ENCODE measurements at places on chromosomes 2 and 18. TPM values are rescaled to one million over a fixed set of nuclear protein-coding genes. Genes with fewer than 3 reads are reported as not detected.
A peak's percentile ranks its signal among the peaks of the same experiment; 100 is the strongest.

DNA sequence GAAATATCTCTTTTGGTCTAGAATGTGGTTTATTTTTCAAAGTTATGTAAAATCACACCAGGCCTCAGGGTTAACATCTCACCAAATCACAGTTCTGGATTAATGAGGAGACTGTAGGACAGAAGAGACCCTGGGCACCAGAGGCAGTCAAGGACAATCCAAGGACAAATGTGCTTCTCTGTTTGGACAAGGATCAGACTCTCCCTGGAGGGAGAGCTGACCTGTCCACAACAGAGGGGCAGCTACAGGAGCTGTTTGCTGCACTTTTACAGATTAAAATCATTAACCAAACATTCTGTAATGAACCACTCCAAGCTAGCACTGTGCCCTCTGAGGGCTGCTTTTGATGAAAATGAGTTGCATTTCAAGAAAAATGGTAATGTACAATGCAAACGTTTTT is 690.6 kb upstream of the SLC8A1 start:
- H3K27ac ChIP-seq, result no peak overlapping the region
- H3K4me3 ChIP-seq, result no peak overlapping the region

DNA sequence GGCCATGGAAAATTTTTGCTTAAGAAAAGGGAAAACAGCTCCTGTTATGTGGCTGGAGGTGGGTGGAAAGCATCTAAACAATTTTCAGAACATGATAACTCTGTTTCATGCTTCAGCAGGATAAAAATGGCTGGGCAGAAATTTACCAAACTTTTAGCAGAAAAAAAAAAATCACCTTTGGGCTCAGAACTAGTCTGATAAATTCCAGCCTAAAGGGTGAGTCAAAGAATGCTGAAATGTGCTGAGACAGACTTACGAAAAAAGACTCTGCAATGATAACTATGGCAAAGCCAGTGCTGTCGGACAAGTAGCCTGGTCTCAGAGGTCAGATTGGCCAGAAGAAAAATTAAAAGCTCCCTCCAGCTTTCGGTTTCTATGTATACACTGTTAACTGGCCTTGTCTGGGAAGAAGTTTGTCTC is 123.6 kb downstream of the LRATD1 start:
- DNase-seq, result no peak
- no peak overlapping the region for H3K27ac ChIP-seq
- no peak overlapping the region for H3K4me3 ChIP-seq
- H3K4me1 ChIP-seq, result no peaks in the 10 kb centered on the region

DNA sequence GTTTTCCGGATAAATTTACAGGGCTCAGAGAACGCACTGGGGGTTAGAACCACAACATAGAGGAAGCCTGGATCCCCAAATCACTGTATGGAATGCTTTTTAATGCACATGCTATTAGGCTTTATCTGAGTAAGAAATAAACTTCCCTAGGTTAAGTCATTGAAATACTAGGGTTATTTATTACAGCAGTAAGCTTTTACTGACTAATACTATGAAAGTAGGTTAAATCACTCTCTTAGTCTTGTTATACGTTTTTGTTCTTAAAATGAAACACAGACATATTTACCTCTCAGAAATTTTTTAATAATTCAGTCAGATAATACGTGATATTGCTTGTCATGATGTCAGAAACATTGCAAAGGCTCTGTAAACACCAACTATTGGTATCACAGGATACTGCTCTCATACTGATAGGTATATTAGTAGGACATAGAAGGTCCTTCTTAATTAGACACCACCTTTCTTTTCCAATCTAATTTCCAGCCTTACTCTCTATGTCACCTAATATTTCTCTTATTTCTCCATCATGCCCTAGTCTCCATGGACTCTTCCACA is 162.7 kb upstream of the NYAP2 start:
- no peak overlapping the region for H3K4me3 ChIP-seq
- H3K4me1 ChIP-seq, result no peaks in the 10 kb centered on the region
- no peaks in the 10 kb centered on the region for H3K27me3 ChIP-seq
- DNase-seq, result no peak
- H3K36me3 ChIP-seq, result no peaks in the 10 kb centered on the region

DNA sequence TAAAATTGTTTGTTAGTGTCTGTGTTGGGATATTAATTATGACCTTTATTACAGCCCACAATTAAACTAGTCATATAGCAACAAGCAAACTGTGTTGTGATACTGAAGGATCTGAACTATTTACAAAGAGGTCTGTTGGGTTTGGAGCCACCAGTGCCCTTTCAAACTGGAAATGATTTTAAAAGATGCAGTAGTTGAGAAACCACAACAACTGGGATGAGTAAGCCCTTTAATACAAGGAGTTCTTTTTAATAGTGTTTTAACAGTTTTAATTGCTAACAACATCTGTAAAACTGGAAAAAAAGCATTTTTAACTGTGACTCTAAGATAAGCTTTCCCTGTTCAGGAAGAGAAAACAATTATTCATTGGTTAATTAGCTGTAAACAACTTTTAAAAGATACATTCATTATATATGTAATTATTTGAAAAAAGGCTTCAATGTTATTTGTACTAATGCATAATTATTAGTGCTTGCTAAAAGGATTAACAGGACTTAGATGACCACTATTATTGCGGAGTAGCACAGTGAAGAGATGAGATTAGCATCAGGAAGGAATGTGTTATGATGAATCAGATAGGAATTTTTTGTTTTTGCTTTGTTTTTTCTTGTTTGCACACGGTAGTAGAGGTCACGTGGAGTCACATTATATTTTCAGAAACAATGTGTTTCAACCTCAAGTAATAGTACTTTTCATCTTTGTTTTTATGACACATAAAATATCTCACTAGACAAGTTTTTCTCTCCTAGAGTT is 392.7 kb upstream of the FANCL start:
- no peak for DNase-seq
- H3K36me3 ChIP-seq, result no peaks in the 10 kb centered on the region
- H3K4me3 ChIP-seq, result no peak overlapping the region

DNA sequence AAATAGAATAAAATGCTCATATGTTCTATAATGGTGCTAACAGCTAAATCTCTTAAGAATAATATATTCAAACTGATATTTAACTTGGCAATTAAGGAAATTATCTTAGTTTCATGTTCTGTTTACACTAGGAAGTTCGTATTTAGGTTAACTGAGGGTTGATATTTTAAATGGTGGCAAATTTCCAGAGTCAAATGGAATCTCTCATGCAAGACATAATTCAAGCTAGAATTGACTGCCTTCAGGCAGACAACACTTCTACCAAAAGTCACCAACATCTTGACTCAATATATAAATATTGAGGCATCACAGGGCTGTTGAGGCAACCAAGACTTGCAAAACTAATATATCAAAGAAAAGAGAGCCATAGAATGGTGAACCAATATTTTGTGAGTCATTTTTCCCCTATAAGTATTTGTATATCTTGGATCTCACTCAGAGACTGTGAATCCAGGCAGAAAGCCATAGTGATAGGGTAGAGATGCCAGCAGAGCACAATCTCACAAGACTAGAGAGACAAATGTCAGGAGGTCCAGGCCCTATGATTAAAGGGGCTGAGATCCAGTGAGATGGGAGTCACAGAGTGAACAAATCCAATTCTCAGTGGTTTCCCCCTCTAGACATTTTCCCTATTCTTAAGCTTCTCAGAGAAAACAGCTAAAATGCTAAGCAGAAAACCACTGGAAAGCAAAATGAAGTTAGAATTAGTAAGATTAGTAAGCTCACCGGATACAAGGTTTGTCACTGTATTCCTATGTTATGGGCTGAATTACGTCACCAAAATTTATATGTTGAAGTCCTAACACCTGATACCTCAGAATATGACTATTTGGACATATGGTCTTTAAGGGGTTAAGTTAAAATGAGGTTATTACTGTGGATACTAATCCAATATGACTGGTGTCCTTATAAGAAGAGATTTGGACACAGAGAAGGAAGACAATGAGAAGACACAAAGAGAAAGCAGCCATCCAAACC is 358.2 kb upstream of the UBE2E3 start:
- no peak for DNase-seq
- H3K4me3 ChIP-seq, result no peak overlapping the region
- H3K27ac ChIP-seq, result no peak overlapping the region
- H3K36me3 ChIP-seq, result no peaks in the 10 kb centered on the region
- no peaks in the 10 kb centered on the region for H3K27me3 ChIP-seq

DNA sequence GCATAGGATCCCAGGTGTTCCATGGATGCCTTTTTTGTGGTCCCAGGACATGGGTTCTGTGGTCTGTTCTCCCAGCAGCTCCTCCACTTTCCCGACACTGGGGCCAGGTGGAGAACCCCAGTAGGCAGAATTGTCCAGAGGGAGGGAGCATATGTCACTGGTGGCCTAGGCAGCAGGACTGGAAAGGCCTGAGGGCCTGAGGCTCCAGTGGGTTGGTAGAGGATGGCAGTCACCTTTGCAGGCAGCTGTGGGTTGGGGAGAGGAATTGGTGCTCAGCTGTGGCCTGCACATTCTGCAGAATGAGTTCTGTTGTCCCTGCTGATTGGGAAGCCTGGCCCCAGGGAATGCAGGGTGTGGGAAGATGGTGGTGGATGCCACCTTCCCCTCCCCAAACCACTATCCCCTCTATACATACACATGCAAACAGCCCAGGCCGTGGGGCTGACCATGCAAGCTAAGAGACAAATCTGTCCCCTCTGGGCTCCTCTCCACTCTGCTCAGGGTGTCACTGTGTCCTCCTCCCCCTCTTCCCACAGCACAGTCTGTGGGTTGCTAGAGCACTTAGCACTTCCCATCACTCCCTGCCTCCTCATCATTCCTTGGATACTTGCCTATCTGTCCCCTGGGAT is 11.4 kb downstream of the CTIF start:
- H3K27me3 ChIP-seq, result peaks cover 8% of the 10 kb centered on the region
- no peak overlapping the region for H3K4me3 ChIP-seq
- DNase-seq, result no peak
- no peaks in the 10 kb centered on the region for H3K36me3 ChIP-seq
- peaks cover 3% of the 10 kb centered on the region for H3K4me1 ChIP-seq

DNA sequence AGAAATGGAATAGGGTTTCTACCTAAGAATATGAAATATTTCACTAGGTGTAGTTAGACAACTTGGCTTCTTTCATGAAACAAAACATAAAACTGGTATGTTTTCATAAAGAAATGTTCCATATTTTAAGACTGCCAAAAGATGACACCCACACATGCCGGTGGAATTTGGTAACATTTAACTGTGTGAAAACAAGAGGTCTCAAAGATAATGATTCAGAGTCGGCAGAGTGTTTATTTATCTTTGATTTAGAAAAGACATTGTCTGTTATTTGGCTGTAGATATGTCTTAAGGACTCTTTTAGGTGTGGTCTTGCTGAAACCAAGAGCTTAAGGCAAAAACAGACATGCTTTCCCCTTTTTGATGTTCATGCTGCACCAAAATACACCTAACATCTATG is 63.5 kb upstream of the FN1 start:
- H3K27ac ChIP-seq, result no peak overlapping the region
- no peaks in the 10 kb centered on the region for H3K4me1 ChIP-seq
- no peak overlapping the region for H3K4me3 ChIP-seq
- no peaks in the 10 kb centered on the region for H3K36me3 ChIP-seq
- H3K27me3 ChIP-seq, result peaks cover 10% of the 10 kb centered on the region

The KLHL30 gene
- total RNA-seq, result not detected

GRCh38 chr2:6143812-6144211 is 451.6 kb downstream of the SOX11 start:
- H3K36me3 ChIP-seq, result no peaks in the 10 kb centered on the region
- H3K27ac ChIP-seq, result no peak overlapping the region
- DNase-seq, result no peak
- H3K4me3 ChIP-seq, result no peak overlapping the region

DNA sequence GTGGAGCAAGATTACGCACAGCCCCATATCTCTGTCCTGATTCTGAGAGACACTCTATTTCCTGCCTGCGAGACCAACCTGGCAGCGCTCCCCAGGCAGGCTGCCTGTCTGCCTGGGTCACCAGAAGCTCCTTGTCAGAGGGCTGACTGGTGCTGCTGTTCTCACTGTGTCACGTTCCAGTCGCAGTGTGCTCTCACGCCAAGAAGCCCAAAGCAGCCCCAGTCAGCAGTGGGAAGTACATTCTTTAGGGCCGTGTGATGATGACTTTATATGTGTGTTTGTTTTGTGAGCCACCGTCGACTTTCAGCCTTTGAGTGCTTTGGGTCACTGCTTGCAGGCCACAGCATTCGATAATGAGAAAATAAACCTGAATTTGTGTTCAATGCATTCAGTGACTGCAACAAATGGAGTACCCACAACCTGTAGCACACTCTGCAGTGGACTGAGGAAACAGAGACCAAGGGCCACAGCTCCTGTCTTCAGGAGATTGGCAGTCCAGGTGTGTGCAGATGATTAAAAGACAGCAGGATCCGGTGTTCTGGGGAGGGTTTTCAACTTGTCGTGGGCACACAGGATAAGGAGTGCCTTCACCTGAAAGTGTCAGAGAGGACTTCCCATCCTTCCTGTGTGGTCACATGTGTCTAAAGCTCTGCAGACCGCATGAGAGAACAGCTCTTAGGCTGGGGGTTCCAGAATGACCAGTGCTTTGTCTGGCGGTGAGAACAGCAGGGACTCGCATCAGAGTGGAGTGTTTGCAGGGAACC is 4.8 kb downstream of the TNFRSF11A start:
- peaks cover 48% of the 10 kb centered on the region for H3K4me1 ChIP-seq
- H3K27me3 ChIP-seq, result peaks cover 20% of the 10 kb centered on the region
- peaks cover 5% of the 10 kb centered on the region for H3K36me3 ChIP-seq
- peak overlapping the region; percentile 58 for H3K4me3 ChIP-seq
- DNase-seq, result peak; percentile 47
- peak overlapping the region; percentile 74 for H3K27ac ChIP-seq

- peaks cover 17% of the 10 kb centered on the region for H3K27me3 ChIP-seq
- H3K36me3 ChIP-seq, result no peaks in the 10 kb centered on the region
- no peak overlapping the region for H3K27ac ChIP-seq
- DNase-seq, result no peak
- H3K4me3 ChIP-seq, result no peak overlapping the region
These were observed 11.6 kb upstream of the RPE start for GRCh38 chr2:209990838-209991237.

The CFAP210 gene
- not detected for total RNA-seq

- H3K27ac ChIP-seq, result no peak overlapping the region
- H3K27me3 ChIP-seq, result no peaks in the 10 kb centered on the region
- H3K36me3 ChIP-seq, result no peaks in the 10 kb centered on the region
- no peaks in the 10 kb centered on the region for H3K4me1 ChIP-seq
- H3K4me3 ChIP-seq, result no peak overlapping the region
These were observed 113.7 kb downstream of the OSR1 start for GRCh38 chr2:19244460-19245363.
